Glutamatergic neuron (in vitro differentiated cells): ENCODE measurements at places on chromosomes 7 and 10. TPM values are rescaled to one million over a fixed set of nuclear protein-coding genes. Genes with fewer than 3 reads are reported as not detected.

DNA sequence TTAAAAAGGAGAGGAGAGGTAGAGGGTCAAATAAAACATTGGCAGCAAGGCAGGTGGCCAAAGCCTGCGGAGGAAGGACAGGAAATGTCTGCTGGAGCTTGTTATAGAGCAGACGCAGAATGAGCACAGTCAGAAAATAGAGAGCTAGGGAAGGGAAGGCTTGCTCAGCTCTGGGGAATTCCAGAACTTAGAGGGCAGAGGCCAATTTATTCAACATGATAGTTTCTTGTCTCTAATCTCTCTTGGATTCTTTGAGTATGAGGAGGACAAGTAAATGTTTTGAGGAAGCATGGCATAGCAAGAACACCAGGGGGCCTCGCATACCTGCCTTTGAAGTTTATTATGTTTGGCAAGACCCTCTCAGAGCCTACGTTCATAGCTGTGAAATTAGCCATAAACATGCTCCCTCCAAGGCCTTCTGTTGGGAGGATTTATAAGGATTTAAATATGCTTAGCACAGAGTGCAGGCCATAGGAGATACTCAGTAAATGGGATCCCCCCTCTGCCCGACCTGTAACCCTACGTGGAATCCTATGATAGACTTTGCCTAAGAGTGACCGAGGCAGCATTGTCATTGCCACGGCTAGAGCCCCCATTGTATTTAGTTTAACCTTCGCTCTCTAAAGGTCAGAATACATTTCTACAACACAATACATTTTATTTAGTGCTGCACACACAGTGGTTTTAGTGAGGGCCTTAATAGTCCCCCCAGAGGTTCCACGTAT is 293.9 kb downstream of the CCDC3 start:
- peak; percentile 62 for DNase-seq

DNA sequence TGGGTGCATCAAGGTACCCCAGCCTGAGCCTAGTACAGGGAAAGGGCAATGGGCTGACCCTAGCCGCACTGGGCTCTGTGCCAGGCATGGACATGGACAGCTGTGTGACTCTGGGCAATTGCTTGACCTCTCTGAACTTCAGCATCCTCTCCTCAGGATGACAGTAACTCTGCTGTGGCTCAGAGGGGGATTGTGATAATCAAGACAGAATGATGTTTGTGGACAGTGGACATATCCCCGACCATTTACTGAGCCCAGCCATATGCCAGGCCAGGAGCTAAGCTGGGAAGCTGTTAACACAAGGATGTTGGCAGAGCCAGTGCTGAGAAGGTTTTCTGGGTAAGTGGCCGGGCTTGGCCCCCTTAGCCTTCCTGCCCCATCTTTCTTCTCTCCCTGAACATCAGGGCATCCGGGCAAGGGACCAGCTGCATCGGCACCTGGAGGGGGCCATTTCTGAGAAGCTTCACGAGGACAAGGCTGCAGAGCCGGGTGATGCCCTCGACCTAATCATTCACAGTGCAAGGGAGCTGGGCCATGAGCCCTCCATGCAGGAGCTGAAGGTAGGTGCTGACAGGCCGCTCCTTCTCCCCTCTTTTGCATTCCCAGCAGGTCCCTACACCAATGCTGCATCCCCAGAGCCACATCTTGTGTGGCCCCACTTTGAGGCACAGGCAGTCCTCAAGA is 3.5 kb downstream of the CYP26C1 start:
- DNase-seq: no peak

GRCh38 chr7:6057316-6058129 is 26.3 kb downstream of the ANKRD61 start:
- DNase-seq: no peak

- no peak for DNase-seq
Measured at GRCh38 chr7:68423356-68423755, 1174.9 kb upstream of the AUTS2 start.

GRCh38 chr10:87546210-87546609 is 41.5 kb downstream of the MINPP1 start:
- no peak for DNase-seq

DMTF1 gene
- total RNA-seq: 168 TPM

TET1 gene
- 31.6 TPM for total RNA-seq

SFTPA1 gene
- not detected for total RNA-seq

GRCh38 chr10:51074238-51075028 is at the start of gene PRKG1:
Gene PRKG1, plus strand, starts transcription at chr10:51074487.
- peak; percentile 77 for DNase-seq

GNGT1 gene
- total RNA-seq: not detected

DNA sequence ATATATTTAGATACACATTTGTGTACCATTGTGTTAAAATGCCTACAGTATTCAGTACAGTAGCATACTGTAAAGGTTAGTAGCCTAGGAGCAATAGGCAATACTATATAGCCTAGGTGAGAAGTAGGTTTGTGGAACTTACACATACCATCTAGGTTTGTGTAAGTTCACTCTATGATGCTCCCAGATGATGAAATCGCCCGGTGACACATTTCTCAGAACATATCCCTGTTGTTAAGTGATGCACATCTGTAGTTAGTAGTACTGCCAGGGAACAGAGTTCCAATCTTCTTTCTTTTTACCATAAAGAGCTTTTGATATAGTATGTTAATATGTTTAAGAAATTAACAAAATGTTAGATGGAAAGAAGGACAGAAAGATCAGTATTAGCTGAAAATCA is 138.2 kb downstream of the SNX13 start:
- no peak for DNase-seq
